ENCODE measurements at places on chromosomes 12 and 14. TPM values are rescaled to one million over a fixed set of nuclear protein-coding genes. Genes with fewer than 3 reads are reported as not detected.

DNA sequence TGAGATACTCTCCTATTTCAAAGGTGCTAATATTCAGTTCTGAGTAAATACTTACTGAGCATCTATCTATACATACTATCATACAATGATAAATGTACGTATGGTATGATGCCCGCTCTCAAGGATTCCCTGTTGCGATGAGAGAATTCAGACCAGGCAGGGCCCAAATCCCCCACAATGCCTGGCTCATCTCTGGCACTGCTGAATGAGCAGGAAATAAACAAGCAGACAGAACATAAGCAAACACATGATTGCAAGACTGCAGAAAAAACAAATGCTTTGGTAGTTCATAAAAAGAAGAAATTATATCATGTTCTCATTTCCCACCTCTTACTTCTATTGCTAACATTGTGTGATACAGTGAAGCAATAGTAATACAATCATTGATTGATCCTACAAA is 77.2 kb upstream of the DUSP6 start:
- DNase-seq = no peak

DNA sequence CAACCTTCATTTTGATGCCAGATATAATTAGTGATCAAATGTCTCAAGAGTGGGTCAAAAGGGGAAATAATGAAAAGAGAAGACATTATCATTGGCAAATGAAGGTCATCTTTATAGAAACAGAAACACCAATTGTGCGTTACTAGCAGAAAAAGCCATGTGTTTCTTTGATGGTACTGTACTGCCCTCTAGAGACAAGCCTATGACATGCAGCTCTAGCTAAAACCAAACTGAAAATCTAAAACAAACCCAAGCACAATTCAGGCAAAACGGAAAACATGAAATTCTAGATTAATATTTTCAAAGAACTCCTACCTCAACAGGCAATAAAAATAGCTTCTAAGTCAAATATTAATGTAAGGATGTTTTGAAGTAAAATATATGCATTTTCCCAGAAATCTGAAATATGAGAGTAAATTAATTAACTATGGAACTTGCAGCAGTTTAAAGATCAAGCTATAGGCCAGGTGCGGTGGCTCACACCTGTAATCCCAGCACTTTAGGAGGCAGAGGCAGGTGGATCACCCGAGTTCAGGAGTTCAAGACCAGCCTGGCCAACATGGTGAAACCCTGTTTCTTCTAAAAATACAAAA is 115.4 kb downstream of the KLHL28 start:
- peak; percentile 57 for DNase-seq

- DNase-seq = no peak
Observed at GRCh38 chr12:1680804-1681492, 9.9 kb upstream of the ADIPOR2 start.

GRCh38 chr12:31900271-31900670 is 58.9 kb upstream of the RESF1 start:
- DNase-seq = no peak

GRCh38 chr12:70883855-70884254 is 36.7 kb downstream of the PTPRR start:
- DNase-seq = no peak

DNA sequence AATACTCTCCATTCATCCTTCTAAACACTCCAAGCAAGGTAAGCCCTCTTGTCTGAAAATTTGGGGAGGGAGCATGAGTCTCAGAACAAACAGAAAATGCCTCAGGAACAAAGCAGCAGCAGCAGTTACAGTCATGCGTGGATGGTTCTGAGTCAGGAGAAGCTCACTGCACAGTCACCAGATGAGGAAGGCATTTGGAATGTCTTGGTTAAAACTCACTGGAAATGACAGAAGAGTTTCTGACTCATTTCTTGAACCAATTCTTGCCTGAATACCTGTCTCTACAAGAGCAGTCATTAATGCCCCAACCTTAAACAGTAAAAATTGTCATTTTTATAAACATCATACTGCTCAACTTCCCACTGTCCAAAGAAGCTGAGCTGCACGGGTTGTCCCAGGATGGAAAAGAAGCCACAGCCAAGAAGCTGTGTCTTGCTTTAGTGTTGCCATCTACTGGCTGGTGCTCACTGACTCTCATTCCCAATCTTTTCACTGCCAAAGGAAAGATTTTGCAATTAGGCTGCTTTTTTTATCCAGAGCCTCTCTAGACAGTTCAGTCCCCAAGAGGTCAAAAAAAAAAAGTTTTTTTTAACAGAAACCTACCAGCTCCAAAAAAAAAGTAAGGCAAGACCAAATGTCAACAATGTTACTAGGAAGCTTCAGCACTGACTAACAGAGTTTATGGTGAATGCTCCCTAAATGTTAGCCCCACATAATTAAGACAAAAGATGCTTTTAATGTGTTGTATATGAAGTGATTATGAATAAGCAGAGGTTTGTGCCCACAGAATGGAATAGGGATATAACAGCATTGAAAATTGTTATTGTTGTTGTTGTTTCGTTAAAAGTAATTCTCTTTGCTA is 40.4 kb downstream of the KICS2 start:
- peak; percentile 99 for DNase-seq

The NANOG gene
- total RNA-seq = not detected
